ENCODE measurements at places on chromosomes 16 and 17.

DNA sequence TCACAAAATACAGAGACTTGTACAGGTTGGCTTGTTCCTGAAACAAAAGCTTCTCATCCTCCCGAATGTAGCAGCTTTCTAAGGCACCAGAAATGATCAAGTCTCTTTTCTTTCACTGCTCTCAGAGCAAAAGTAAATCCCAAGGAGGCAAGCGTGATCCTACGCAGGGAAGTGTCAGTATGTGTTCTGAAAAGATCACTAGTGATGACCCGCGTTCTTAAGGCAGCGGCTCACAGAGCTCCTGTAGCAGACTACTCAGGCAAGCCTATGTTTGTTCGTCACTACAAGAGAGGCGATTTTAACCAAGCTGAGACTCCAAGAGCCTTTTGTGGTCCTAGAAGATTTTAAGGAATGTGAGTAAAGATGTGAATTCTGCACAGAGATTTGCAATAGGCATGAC lies 34.5 kb downstream of the WIPI1 start:
- no peak for DNase-seq

GRCh38 chr16:14538604-14539003 lies 91.5 kb downstream of the PARN start:
- no peak for DNase-seq

DNA sequence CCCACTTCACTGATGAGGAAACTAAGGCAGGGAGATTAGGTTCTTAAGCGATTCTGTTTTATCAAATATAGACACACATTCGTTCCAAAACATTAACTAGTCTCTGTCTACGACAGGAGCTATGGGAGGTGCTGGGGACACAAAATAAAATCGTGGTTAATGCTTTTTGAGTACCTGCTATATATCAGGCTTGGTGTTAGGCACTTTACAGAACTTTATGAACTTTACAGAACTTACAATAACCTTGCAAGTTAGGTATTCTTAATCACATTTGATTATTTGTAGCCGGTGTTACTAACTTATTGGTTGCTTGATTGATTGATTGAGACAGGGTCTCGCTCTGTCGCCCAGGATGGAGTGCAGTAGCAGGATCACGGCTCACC lies 538 bp upstream of the HEATR3 start:
- no peak for DNase-seq

DNA sequence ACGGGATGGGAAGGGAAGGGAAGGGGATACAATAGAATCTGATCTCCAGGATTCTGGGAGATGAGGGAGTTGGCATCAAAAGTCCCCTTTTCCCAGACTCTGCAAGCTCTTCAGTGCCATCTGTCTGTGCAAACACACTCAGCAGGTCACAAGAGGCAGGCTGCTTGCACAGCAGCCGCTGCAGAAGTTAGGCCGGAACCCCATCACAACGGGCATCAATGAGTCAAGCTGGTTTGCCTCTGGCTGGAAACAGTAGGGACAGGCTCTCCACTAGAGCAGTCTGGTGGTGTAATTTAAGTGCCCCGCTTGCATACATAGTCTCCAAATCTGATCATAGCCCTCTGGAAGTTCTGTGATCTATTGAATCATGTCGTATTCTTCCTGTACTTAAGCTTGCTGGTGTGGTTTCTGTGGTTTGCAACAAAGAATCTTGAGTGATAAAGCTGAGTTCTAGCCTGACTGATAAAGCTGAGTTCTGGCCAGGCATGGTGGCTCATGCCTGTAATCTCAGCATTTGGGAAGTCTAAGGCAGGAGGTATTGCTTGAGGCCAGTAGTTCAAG lies 33.7 kb upstream of the KDM8 start:
- DNase-seq, result no peak

- no peak for DNase-seq
These were observed 43.4 kb downstream of the ZNF18 start for GRCh38 chr17:11953924-11954323.

DNA sequence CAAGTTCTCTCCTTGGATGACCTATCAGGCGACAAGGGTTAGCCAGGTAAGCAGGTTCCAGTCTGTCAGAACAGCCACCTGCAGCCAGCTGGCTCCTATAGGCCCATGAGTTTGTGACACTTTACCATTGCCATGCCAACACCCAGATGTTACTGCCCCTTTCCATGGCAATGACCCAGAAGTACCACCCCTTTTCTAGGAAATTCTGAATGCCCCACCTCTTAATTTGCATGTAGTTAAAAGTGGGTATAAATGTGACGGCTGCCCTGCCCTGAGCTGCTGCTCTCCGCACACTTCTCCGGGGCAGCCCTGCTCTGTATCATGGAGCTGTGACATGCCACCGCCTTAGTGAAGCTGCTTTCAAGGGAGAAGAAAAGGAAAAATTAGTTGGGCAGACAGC lies 10.0 kb upstream of the SECTM1 start:
- DNase-seq, result no peak

DNA sequence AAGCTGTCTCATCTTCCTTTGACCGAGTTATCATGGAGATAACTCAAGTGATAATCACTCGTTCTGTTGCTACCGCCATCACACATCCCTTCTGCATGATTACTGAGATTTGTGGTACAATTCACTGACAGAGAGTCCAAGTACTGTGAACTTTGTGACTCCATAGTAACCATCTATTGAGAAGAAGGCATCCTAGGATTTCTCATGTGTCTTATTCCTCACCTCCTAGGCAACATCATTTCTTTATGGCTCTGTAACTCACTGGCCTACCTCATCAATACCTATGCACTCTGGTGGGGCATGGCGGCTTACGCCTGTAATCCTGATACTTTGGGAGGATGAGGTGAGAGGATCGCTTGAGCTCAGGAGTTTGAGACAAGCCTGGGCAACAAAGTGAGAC lies 19.4 kb downstream of the DRC7 start:
- no peak for DNase-seq

- no peak for DNase-seq
These were observed 25.5 kb downstream of the TMEM235 start for GRCh38 chr17:78256707-78257591.

DNA sequence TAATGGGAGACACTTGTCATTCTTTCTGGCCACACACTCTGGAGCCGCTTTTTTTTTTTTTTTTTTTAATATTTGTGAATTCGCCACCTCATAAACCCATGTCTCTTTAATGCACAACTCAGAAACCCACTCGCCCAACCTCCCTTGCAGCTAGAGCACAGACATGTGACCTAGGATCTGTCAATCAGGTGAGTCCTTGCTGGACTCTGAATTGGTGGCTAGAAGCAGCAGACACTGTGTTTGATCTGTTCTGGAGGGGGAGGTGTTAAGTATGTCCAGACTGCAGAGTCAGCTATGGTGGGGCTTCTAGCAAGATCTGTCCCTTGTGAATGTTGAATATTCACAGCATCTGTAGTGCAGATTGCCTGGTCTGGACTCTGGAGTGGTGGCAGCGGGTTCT lies 112.1 kb downstream of the PRKCB start:
- DNase-seq, result no peak

GRCh38 chr17:53837131-53837530 lies 14.4 kb downstream of the KIF2B start:
- DNase-seq, result no peak

DNA sequence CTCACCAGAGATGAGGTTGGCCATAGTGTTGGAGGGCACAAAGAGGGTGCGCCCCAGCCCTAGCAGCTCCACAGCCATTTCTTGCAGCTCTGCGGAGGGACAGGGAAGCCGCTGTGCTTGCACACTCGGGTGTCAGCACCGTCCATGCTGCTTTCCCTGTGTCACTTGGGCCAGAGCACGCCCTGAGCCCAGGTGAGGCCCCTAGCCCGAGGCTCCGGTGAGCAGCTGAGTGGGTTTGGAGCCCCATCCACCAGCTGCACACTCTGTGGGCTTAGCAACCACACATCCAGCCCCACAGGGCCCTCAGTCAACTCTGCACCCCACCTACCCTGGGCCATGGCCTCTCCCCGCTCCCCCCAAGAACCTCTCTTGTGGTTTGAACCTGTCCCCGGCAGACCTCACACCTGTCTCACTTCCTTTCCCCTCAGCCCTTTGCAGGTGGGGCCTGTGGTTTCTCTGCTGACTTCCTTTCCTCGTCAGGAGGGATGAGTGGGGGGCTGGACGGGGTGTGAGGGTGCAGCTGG lies 20.7 kb downstream of the TMEM235 start:
- no peak for DNase-seq

Measured in HFF-Myc (cell line).